Stimulated activated CD8-positive, alpha-beta memory T cell treated with anti-CD3 and anti-CD28 coated beads, Interleukin-7, amount 100 ng/mL, for 1 hour (primary cell): ENCODE measurements at places on chromosomes 2 and 18.

GRCh38 chr2:47636176-47636575 is 146.8 kb upstream of the MSH6 start:
- DNase-seq = no peak

GRCh38 chr2:219916281-219916680 is 288.9 kb downstream of the SLC4A3 start:
- no peak for DNase-seq

GRCh38 chr2:18790509-18791171 is 201.3 kb upstream of the NT5C1B start:
- no peak for DNase-seq

DNA sequence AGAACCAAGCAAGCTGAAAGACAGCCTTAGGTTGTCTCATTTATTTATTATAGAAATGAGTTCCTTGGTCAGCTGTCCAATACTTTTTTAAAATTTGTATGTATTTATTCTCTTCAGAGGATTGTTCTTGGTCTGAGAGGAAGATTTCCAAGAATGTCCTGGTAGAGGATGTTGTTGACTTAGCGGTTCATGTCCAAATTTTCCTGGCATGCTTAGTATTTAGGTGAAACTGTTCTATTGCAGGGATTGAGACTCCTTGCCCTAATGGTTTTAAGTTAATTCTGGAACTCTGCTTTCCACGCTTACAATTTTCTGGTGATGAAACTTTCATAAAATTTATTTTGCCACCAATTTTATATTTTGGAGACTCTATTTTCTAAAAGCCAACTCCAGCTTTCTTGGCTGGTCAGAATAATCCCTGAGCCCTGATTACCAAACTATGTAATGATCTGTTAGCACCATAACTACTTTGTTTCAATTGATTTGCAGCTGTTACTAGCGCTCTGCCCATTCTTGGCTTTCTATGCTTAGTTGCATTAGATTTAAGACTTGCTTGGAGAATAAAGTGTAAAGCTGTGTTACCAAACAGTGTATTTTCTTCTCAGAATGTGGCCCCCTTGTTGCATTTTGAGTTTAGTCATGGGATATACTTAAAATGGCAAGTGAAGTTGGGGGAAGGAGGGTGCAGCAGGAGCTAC is 1868.8 kb upstream of the CELF4 start:
- DNase-seq = no peak
